CD4-positive, alpha-beta T cell (primary cell): ENCODE measurements at places on chromosomes 12 and 14. TPM values are rescaled to one million over a fixed set of nuclear protein-coding genes. Genes with fewer than 3 reads are reported as not detected.

The RPL10L gene
- total RNA-seq: not detected

The EPS8 gene
- total RNA-seq: 1.1 TPM

The REP15 gene
- total RNA-seq: not detected

The OVCH1 gene
- total RNA-seq: not detected

The MAP1LC3B2 gene
- 2.1 TPM for total RNA-seq

The AKAP6 gene
- total RNA-seq: 1.2 TPM

The GPD1 gene
- 0.47 TPM for total RNA-seq
